ENCODE measurements at places on chromosomes 11 and 22.

DNA sequence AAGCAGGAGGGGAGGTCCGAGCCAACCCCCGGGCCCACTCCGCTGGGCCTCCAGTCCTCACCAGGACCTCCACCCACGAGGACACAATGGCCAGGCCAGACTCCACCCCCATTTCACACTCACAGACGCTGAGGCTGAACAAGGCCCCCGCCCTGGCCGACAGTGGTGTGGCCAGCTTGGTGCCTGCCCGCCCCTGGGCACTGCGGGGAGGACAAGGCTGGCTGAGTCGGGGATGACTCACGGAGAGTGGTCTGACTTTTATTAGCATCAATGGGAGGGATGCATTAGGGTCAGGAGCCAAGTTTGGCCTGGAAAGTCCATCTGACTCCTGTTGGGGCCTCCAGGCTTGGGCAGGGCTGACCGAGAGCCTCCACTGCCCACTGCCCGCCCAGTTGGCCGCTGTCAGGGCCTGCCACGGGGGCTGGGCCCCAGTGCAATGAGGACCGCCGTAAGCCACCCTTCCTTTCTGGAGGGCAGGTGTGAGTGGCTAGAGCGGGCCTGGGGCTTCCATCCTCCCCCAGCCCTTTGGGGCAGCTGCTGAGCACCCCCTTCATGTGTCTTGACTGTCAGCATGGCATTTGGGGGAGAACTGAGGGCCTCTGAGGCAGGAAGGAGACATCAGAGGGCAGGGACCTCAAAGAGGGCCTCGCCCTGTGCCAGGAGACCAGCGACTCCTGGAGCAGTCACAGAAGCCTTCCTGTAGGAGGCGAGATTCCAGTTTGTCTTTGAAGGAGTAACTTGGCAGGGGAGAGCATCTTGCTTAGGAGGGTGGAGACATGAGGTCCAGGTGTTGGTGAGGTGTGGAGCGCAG lies 10.6 kb downstream of the TSPAN32 start:
- DNase-seq: no peak

GRCh38 chr11:5992604-5993251 lies 5.9 kb upstream of the OR52L1 start:
- no peak for DNase-seq

DNA sequence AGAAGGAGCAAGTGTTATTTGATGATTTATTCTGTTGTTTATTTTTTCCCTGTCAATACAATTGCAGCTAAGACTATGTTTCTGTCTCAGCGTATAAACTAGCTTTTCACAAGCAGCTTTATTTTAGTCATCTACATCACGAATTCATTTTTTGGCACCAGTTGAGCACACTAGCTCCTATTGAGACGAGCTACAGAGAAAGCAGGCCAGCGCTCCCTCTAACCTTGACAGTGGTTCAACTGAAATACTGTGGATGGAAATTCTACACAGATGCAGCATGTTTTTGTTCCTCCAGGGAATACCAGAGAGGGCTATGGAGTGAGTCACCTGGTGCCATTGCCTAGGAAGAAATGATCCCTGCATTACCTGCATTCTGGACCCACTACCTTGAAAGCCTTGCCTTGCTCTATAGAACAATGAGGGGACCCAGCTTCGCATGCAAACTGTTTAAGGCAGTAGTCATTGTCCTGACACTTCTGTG lies 108.2 kb upstream of the ARHGAP42 start:
- no peak for DNase-seq

DNA sequence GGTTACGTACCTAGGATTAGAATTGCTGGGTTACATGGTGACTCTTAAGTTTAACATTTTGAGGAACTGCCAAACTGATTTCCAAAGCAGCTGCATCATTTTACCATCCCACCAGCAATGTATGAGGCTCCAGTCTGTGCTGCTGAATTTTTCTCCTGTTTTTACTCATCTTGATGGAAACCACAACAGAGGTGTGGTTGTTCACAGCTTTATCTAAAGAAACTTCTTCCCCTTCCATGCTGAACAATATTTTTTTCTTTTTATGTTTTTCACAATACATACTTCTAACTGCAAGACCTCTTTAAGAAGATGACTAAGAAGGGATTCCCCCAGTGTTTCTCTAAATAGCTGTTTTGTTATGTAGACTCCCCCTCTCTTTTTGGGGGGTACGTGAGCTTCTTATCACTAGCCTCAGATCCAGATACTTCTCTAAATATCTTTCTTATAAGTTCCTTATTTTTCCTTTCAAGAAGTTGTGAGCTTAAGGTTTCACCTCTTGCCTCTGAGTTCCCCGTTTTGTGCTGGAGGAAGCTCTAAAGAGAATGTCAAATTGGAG lies 24.0 kb downstream of the TCP11L1 start:
- no peak for DNase-seq

- no peak for DNase-seq
Measured at GRCh38 chr11:115645631-115646317, 141.6 kb upstream of the CADM1 start.

DNA sequence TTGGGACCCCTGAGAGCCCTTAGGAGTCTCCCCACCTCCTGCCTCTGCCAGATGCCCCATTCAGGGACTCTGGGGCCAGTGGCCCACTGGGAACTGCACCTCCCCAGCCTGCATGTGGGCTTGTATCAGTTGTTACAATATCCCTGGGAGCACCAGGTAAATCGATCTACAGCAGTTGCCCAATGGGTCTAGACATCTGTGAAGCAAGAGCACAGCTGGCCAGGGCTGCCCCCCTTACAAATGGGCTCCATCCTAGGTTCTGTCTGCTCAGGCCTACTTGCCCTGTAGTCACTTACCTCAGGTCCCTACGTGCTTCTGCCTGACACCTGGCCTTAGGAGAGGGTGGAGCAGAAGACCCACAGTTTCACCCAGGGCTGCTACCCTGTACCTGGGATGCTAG lies 62.7 kb downstream of the HIRA start:
- DNase-seq: no peak

DNA sequence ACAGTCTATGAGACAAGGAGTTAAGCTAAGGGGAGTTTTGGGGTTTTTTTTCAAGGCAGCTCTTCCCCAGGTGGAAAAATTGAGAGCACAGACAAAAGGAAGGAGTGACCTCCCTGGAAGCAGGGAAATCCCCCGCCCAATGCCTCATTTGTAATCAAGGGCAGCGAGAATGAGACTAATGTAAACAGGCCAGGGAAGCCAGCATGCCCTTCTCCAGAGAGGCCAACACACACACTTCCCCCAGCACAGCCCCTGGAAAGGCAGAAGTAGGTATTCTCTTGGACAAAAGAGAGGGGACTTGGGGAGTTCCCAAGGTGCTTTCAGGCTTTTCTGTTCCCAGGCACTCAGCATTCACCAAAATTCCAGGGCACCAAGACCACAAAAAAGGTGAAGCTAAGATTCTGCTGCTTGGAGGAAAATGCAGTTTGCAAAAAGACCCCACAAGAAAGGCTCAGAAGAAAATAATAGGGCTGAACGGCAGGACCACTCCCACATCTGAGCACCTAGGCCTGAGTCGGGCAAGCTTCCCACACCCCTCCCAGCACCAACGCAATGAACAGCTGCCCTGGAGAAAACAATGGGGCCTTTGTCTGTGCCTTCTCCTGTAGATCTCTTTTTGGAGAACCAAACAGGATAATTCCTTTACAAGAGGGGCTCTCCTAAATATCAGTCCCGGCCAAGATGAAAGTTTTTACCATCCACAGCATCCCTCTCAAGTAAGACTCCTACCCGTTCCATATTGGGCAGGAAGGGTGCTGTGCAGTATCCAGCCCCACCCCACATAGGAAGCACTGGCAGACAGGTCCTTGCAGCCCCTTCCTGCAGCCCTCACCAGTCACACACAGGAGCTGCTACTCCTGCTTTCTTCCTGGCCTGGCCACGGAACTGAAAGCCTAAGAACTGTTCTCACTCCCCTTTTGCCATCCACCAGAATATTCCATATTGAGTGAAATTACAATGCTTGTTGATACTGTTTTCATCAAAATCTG lies 70.7 kb upstream of the AKIP1 start:
- DNase-seq: no peak

DNA sequence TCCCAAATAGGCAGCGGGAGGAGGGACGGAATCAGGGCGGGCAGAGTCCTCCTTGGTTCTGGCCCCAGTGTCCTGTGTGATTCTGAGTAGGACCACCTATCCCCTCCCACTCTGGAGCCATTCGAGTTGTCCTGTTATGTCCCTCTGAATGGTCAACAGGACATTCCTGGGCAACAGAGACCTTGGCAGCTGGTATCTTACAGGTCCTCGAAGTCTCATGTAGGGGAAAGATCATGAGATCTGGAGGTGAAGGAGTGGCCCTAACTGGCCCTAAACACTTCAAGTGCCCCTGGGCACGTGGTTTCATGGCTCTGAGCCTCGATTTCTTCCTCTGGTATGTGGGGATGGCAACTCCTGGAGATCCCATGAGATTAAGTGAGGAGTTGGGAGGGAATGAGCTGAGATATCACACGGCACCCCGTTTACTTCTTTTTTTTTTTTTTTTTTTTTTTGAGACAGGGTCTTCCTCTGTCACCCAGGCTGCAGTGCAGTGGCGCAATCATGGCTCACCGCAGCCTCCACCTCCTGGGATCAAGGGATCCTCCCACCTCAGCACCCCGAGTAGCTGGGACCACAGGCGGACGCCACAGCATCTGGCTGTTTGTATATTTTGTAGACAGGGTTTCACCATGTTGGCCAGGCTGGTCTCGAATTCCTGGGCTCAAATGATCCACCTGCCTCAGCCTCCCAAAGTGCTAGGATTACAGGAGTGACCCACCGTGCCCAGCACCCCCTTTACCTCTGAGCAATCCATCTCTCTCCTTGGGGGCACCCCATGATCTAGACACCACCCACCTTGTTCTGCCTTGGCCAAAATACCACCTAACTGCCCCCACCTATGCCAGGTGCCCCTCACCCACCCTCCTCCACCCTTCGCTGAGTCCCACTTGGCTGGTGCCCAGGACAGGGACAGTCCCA lies 6.8 kb downstream of the LIF start:
- DNase-seq: no peak
